ENCODE measurements at places on chromosomes 13 and 19.

GRCh38 chr13:71886880-71887279 is 19.9 kb upstream of the DACH1 start:
- no peak for DNase-seq

DNA sequence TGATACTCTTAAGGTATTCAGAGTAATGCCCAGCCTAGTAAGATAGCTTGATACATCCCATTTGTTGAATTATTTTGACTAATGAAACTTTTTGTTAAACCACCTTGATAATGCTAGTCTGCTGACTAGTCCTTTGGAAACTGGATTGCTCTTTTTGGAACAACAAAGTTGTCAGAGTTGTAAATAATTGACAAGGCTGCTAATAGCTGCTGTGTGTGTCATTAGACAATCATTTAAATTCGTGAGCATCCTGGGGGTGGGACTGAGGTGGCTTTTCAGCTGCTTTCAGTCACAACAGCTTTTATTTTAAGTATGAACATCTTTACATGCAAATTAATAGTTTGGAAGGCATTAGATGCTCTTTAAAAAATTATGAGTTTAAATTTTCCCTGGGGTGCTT is 153.5 kb downstream of the HS6ST3 start:
- DNase-seq, result no peak

GRCh38 chr19:5026706-5027273 is 57.9 kb downstream of the KDM4B start:
- DNase-seq, result no peak

DNA sequence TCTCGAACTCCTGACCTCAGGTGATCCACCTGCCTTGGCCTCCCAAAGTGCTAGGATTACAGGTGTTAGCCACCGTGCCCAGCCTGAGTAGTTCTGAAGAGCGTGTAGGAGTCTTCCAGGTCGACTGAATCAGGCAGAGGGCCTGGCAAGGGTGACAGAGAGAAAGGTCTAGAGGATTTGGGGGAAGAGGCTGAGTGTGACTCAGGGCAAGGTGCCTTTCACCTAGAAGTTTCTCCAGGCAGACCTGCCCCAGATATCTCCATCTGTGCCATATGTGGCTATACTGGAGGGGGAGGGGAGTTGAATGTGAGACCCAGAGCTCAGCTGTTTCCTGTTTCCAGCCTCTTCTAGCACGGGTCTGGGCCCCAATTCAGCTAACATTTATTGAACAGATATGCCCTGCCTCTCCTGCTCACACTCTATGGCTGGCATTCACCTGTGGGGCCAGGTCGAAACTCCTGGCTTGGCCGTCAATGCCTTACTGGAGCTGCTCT is 1.3 kb downstream of the CCDC159 start:
- DNase-seq, result no peak

DNA sequence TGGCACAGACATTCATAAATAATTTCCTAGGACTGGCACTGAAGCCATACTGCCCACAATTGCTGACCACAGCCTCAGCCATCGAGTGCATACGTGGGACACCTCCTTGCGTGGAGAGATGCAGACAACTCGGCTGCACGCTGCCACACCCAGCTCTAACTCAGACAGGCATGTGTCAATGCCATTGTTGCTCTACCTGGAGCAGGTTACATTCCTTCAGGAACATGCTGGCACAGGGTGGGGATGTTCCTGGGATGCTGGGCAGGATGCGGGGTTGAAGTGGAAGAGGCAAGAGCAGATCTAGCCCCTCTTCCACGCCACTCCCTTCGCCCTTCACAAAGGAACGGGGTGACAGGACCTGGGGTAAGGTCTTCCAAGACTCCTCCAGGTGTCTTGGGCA is 24.2 kb upstream of the SLC35E1 start:
- no peak for DNase-seq
